Activated CD4-positive, alpha-beta T cell treated with anti-CD3 and anti-CD28 coated beads for 24 hours (primary cell): ENCODE measurements at places on chromosomes 2 and 18.

DNA sequence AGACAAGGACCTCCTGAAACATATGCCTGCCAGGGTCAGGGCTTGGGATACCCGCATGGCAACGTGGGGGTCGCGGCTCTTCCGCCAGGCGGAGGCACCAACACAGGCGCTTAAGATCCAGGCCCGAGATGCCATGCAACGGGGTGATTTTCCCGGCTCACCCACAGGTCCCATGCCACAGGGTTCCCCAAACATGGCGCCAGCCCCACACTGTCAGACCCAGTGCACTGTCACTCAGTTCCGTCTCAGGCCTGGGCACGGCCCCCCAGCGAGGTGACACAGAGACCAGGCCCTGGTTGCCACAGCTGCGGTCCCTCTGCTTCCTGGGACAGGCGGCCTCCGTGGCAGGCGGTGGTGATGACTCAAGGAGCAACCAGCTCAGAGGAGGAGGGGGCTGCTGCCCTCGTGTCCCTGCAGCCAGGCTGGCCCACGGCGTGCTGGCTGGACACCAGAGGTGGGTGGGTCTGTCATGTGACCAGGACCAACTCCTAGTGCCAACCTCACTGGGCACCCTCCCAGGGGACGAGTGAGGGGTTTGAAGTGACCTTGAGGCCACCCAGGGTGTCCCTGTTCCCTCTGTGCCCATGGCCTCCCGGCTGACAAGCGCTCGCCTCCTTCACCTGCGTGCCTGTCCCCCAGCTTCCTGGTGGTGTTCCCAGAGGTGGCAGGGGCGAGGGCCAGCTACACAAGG, 4.9 kb downstream of the PDCD1 start:
- DNase-seq, result no peak

DNA sequence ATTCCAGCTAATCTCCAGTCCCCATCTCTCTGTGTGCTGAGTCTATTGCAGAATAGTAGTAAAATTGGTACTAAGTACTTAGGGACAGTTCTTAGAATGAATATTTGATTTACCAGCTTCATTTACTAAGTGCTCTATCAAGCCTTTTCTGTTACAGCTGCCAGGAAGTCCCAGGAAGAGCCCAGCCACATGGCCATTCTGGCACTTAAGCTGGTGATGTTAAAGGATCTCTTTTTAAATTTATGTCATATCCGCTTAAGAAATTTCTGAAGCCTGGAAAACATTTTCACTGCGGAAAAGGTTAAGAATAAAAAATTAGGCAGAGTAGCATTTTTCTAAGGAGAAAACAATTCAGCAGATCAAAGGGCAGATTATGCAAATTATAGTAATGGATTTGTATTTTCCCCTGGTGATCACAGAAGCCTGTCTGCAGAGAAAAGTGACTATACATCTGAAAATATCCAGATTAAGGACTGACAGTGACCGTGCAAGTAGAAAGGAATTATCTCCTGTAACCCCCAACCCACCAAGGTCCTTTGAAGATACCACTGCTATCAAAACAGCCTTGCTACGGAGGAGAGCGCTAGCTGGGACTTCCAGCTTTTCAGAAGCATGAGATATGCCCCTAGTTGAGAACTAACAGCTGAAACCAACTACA, 260.8 kb downstream of the SH3BP4 start:
- no peak for DNase-seq

- no peak for DNase-seq
Measured at GRCh38 chr2:3574155-3574554, 905 bp upstream of the RPS7 start.

- no peak for DNase-seq
Measured at GRCh38 chr2:43110442-43110871, 115.9 kb downstream of the ZFP36L2 start.

GRCh38 chr2:227461811-227462461, 10.0 kb upstream of the AGFG1 start:
- no peak for DNase-seq

DNA sequence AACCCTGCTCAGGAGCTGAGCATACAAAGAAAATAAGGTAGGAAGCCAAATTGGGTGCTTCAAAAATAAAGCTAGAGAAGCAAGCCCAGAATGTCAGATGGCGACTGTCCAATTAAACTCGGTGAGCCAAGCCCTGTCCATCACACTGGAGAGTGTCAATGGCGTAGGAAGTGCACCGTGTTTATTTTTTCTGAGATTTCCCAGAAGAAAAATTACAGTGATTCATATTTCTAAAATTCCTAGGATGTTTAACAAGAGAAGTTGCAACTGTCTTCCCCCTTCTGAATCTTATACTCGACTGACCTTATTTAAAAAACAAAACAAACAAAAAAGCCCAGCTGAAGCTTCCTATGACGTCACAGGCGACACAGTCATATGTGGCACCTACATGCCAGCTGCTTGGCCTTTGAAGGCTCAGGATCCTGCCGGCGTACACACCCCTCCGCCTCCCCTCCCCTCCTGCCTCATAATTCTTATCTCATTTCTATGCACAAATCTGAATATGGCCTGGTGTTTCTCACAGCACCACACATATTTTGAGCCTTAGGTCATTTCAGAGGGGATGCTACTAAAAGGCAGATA, 60.8 kb downstream of the MBP start:
- no peak for DNase-seq

DNA sequence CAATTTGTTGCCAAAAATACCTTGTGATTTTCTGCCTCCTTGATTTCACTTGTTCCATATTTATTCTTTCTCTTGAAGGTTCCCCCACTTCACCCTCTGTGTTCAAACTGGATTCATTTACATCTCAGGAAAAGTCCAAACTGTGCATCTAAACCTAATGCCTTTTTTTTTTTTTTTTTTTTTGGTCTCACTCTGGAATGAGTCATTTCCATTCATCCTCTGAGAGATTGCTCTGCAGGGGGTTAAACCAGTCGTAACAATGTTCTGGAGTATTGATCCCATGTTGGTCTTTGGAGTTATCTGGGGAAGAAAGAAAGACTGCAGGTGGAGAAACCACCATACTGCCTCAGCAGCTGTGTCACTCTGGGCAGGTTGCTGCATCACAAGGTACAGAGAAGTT, 119.7 kb downstream of the TACR1 start:
- DNase-seq, result no peak

- DNase-seq, result no peak
Measured at GRCh38 chr2:1192121-1192520, 221.1 kb upstream of the TPO start.

GRCh38 chr2:39981883-39982311, 202.8 kb upstream of the THUMPD2 start:
- no peak for DNase-seq

- DNase-seq, result no peak
Measured at GRCh38 chr2:46748735-46749531, 166.7 kb downstream of the MCFD2 start.

DNA sequence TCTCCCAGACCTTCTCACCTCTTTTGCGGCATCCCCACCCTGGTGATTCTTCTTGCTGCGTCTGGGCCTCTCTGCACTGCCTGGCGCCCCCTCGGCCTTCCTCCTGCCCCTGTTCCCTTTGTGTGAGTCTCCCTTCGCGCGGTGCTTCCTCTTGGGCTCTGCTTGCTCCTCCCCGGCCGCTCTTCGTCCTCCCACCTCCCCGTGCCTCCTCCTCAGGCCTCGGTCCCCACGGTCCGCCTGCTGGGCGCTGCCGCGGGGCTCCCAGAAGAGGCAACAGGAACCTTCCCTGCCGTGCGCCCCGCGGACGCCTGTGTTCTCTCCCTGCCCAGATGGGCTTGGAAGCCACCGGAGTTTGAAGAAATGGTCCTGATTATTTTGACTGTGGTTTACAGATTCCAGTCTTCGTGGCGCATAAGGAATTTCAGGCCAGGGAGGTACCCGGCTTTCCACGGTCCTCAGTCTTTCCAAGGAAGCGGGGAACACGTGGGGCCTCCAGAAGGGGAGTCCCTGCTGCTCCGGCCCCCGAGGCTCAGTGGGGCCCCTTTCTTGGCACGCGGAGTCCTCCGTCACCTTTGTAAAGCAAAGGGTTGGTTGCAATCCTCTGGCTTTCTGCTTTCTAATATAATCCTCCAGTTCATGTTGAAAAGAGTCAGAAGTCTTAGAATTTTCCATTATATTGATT, 13.1 kb downstream of the RNU2-63P start:
- no peak for DNase-seq

GRCh38 chr18:42178376-42179080, 223.5 kb downstream of the PIK3C3 start:
- DNase-seq, result no peak

DNA sequence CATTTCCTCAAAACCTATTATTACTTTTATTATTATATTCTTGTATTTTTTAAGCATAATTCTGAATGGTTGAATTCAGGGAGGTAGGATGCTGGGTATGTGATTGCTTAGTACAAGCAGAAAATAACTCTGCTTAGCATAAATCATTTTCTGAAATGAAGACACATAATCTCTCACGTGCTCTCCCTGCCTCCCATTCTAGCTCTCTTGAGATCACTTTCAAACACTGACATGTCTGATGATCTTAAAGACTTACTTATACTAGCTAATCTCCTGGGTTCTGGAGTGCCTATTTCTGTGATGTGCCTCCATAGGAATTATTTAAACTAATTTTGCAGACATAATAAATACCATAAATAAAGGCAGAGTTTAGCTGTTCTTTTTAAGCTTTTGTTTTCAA, 1136.0 kb downstream of the SUCLG1 start:
- no peak for DNase-seq

- no peak for DNase-seq
Measured at GRCh38 chr18:61348230-61348629, 15.0 kb downstream of the CDH20 start.

DNA sequence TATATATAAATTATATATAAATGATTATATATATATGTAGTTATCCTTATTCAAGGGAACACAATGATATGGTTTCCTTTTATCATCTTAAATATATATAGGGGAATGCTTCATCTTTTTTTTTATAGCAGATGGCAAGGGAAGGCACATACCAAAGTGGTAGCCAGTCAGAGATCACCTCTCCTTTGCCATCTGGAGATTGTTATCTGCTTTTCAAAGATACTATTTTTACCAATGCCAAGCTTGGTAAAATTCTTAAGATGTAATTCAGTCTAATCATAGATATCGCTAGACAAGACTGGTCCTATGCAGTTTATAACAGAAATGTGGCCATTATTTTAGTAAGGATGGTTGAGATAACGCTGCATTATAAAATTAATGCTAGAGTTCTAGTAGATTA, 64.7 kb upstream of the DSEL start:
- no peak for DNase-seq

GRCh38 chr2:141490886-141491285, 639.9 kb downstream of the LRP1B start:
- DNase-seq, result no peak

- DNase-seq, result no peak
Measured at GRCh38 chr2:184302506-184302905, 295.8 kb upstream of the ZNF804A start.

DNA sequence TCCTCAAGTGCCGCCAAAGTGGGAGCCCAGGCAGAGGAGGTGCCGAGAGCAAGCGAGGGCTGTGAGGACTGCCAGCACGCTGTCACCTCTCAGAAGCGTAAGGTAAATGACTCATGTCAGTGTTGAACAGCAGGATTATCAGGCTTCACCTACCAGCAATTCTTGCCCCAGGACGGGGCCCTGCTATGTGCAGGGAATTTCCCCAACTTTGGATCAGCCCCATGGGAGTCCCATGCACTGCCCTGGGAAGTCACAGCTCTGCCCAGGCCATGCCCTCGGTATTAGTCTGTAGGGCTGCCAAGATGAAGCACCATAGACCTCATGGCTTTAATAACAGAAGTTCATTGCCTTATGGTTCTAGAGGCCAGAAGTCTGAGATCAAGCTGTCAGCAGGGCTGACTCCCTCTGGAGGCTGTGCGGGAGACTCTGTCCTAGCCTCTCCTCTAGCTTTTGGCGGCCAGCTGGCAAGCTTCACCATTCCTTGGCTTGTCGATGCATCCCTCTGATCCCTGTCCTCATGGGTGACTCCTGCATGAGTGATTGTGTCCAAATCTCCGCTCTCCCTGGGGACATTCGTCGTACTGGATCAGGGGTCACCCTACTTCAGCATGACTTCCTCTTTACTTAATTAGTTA, 55.9 kb downstream of the TRPM8 start:
- DNase-seq, result no peak

DNA sequence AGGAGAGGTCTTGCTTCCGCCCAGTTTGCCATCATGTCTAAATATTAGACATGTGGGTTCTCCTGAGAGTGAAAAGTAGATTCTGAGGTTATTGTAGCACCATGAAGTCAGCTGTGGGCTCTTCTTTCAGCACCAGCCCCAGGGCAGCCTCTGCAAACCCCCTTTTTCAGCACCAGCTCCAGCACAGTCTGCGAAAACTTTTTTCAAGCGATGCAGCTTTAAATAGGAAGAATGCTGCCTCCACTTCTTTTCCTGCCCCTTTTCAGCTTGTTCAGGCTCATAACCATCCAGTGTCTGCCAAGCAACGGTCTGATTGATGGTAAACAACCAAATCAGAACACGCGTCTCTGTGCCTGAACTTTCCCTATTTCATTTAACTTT, at the start of gene COL5A2:
COL5A2 (minus strand) TSS at position 192 of the 381 bp plus-strand sequence; CDS start at position 35, 157 bp downstream.
- DNase-seq, result no peak

DNA sequence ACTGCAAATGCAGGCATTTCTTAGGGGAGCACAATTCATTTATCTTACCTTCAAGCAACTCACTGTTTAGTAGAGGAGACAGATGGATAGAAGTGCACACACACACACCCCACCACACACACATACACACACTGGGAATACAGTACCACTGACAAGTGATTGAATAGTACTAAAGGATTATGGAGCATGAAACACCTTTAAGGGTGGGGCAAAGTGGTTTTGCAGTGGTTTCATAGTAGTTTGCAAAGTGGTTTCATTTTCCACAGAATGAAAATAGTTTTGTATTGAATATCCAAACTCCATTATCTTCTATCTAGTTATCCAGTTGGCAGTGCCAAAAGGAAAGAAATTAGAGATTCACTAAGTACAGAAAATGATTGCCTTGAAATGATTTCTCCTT, 18.9 kb downstream of the KIF5C start:
- DNase-seq, result no peak

DNA sequence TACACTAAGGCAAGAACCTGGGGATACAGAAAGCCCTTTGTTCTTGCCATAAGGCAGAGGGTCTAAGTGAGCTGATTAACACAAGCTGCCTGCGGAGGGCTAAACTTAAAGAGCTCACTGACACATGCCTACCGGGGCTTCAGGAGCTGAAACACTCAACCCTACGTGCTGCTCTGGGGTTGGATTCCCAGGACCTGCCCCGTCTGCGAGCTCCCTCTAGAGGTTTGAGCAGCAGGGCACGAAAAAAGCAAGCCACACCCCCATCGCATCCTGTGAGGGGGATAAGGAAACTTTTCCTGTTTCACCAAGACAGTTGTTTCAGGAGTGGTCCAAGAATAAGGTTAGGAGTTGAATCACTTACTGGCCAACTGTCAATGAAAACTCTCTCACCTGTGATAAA, 562.1 kb downstream of the TMX3 start:
- no peak for DNase-seq

GRCh38 chr18:41060967-41061366, 894.1 kb upstream of the PIK3C3 start:
- DNase-seq, result no peak
